A549 treated with RU486 at 1 μM for 4 hours (cell line): ENCODE measurements at places on chromosomes 7 and 10. TPM values are rescaled to one million over a fixed set of nuclear protein-coding genes. Genes with fewer than 3 reads are reported as not detected.

The CCDC172 gene
- total RNA-seq = not detected in 5 replicates

The SLIT1 gene
- total RNA-seq = 0.02 to 0.23 TPM (median 0.06 TPM) in 4 of 5 replicates, not detected in the other

The CYP26C1 gene
- total RNA-seq = not detected in 5 replicates

The PRPS1L1 gene
- total RNA-seq = not detected in 5 replicates

The GNAT3 gene
- not detected in 5 replicates for total RNA-seq
